ENCODE measurements at places on chromosomes 12 and 14.
A peak's percentile ranks its signal among the peaks of the same experiment; 100 is the strongest.

- no peak for DNase-seq
Measured at GRCh38 chr14:55609681-55610080, 29.7 kb downstream of the KTN1 start.

- DNase-seq = no peak
Measured at GRCh38 chr14:68373124-68373646, 419.7 kb downstream of the ZFP36L1 start.

DNA sequence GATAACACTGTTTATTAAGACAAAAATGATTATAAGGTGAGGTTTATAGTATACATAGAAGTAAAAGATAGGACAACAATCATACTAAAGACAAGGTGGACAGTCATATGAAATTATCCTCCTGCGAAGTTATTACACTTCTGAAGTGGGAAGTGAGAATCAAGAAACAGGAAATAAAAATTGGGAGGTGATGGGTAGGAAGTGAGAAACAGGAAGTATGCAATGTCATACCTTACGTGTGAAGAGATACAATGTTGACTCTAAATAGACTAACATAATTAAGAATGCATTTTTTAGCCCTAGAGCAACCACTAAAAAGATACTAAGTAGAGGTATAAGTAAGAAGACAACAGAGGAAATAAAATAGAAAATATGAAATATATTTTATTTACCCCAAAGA, 43.7 kb downstream of the GRIN2B start:
- DNase-seq = no peak

GRCh38 chr12:52032446-52032803, 18.8 kb upstream of the NR4A1 start:
- DNase-seq = peak; percentile 60

DNA sequence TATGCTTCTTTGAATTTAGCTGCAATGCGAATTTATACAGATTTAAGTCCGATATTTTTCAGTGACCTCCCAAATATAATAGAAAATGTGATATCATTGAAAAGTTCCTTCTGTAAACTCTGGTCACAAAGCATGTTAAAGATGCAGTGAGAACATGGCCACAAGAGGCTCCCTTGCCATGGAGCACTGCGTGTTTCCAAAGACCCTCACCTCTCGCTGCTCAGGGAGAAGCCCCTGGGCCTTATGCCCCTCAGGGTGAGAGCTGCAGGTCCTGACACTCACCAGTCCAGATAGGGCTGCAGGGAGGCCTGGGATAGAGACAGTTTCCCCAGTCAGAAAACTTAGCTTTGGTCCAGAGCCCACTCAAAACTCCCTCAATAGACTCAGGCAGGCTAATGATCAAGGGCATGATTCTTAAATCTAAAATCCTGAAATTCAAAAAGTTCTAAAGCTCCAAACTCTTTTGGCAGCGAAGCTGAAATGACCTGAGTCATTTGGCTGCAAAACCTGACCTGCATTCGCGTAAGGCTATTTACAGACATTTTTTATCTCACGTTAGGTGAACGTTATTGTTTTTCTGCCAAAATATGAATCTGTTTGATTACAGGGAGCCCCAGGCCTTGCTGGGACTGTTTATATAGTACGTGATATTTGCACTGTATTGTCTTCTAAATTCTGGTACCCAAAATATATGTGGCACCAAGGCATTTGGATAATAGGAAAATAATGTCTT, 67.8 kb downstream of the CAPZA3 start:
- no peak for DNase-seq

GRCh38 chr12:111469401-111469800, 63.7 kb downstream of the SH2B3 start:
- no peak for DNase-seq

GRCh38 chr12:28340261-28341045, 150.2 kb downstream of the CCDC91 start:
- no peak for DNase-seq

DNA sequence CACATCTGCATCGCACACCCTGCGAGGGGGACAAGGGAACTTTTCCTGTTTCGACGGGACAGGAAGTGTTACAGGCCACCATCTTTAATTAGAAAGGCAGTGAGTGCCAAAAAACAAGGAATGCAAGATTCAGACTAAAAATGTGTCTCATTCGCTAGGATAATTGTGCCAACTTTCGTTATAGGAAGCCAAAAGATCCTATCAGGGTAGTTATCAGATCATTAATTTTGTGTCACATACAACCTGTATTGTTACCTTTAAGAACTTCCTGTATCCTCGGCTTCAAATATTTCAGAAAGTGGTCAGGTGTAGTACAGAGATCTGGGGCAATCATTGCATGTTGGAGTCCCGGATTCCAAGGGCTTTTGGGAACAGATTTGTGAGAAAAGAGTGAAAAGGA, 19.2 kb upstream of the MGP start:
- DNase-seq = no peak

DNA sequence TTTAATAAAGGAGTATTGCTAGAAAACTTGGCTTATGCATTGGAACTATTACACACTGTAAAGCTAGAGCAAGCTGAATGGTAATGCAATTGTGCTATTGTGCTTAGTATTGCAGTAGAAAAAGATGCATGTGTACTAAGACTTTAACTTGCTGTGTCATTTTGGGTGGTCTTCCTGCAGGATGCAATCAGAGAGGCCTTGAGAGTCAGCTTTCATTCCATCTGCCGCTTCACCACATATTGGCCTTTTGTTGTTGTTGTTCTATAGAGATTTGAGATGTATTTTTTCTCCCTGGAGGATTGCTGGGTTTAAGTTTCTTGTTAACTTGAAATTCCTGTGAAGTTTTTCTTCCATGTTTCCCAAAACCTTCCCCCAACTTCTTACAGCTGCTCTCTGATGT, 449.7 kb downstream of the TMTC2 start:
- no peak for DNase-seq

GRCh38 chr14:93543766-93544165, 113.0 kb downstream of the UNC79 start:
- DNase-seq = no peak

DNA sequence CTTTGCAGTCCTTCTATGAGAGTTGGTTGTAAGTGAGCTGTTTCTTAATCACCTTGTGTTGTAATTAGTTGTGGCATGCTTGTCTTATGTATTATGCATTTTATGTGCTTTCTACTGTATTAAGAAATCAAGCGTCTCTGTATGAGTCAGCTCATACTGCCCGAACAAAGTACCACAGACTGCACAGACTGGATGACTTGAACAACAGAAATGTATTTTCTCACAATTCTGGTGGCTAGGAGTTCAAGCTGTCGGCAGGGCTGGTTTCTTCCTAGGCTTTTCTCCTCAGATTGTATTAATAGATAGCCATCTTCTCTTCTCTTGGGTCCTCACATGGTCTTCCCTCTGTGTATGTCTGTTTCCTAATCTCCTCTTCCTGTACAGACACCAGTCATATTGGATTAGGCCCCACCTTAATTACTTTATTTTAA, 77.7 kb downstream of the FLRT2 start:
- DNase-seq = no peak

- no peak for DNase-seq
Measured at GRCh38 chr12:127726671-127727315, 540.2 kb upstream of the TMEM132C start.

GRCh38 chr12:50786498-50787231, 22.8 kb downstream of the ATF1 start:
- no peak for DNase-seq

GRCh38 chr12:27521066-27521465, 2.9 kb upstream of the PPFIBP1 start:
- no peak for DNase-seq

DNA sequence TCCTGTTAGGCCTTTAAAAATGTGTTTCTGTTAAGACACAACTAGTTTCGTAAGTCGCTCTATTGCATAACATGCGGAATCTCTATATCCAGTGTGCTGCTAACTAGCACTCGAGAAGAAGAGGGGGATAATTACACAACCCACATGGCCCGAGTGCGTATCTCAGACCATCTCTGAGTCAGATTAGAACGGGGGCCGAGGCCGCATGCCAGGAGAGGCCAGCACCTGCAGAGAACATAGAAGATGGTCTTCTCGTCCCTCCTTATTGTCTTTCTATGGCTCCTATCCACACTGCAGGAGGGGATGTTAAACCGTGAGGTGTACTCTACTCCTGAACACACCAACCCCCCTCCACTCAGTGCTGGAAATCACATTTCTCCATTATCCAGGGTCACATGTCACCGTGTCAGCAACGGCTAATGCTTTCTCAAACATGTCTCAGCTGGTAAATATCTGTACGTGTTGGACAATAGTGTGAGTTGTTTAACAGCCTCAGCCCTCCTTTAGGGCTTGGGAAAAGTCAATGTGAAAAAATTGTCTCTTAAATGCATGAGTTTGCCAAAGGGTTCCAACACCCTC, 56.3 kb downstream of the CCDC88C start:
- DNase-seq = peak; percentile 68

DNA sequence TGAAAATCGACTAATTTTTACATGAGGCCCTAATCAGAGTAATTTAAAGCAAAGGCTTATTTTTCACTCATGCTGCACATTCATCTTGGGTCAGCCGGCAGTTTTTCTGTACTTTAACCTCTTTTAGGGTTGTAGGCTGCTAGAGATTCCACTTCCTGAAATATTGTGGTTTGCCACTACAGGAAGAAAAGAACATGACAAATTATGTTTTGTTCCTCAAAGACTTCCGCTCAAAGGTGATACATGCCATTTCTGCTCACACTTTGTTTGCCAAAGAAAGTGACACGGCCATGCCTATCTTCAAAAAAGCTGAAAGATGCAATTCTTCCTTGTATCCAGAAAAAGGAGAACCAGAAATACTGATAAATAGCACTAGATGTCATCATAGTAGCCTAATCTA, 183.4 kb upstream of the PPFIA2 start:
- DNase-seq = peak; percentile 9

DNA sequence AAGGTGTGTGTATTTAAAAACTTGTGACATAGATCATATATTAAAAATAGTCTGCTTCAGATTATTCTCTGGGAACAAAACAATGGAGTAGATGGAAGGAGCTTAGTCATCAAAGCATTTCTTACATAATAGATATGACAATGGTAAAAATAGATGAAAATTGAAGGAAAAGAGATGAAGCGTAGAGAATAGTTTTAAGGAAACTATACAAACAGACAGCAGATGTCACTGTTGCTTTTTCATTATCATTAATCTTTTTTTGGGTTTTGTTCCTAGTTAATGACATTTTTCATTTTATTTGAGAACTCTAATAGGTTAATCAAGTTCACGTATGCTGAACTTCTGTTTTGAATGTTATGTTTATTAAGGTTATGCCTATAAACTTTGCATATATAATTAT, 149.2 kb upstream of the FBXO33 start:
- no peak for DNase-seq

DNA sequence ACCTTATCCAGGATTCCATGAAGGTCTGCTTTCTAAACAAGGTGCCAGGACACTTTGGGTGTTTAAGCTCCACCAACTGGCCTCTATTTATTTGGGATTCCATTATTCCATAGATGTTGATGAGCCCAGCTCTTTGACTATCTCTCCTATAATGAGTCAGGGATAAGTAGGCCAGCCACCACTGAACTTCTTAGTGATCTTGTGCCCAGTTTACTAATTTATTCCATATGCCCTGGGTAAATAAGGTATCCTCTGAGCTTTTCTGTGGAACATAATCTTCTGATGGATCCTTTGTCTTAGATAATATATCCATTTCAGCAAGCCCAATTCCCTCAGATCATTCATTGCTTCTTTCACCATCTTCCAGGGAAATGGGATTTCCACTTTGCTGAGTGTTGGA, 535.0 kb downstream of the FOXG1 start:
- no peak for DNase-seq

DNA sequence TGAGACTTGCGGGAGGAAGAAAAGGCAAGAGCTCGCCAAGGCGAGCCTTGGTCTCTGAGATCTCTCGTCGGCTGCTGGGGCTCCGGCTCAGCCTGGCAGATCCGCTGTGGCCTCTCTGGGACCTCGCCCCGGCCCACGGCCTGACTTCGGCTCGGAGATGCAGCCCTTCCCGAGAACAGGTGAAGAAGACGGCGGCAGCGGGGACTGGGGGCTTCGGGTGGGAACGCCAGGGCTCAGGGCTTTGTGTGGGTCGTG, 6.0 kb upstream of the HOXC9 start:
- no peak for DNase-seq

GRCh38 chr12:95151821-95152220, 65.4 kb downstream of the FGD6 start:
- DNase-seq = no peak

DNA sequence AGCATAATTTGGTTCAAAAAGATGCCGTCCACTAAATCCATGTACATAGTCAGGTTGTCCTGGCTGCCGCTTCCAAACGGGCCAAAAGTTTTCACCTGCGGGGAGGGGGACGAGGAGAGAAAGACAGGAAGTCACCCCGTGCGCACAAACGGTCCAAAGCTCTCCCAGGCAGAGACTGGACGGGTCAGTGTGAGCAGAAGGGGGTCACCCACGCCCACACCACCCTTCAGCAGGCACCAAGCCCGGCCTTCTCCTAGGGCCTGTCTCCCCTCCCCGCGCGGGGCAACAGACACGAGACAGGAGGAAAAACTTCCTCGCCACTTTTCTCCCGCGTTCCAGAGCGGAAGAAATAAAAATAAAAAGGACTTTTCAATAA, 888 bp downstream of the CCDC88C start:
- peak; percentile 52 for DNase-seq

DNA sequence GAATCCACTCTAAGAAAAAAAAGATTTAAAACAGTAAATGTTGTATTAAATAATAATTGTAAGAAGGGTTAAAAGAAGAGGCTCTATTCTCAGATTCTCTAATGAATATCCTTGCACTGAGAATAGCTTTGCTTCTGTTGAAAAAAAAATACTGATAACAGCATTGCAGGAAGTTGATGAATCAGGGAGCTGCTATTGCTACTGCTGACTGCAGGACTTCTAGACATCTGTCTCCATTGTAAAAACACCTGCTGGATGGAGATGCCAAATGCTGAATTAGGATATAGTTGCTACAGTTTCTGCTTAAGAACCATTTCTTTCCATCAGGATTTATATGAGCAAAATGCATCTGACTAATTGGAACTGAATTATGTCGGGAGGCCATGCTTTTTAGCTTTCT, 50.3 kb upstream of the ANP32D start:
- DNase-seq = no peak

DNA sequence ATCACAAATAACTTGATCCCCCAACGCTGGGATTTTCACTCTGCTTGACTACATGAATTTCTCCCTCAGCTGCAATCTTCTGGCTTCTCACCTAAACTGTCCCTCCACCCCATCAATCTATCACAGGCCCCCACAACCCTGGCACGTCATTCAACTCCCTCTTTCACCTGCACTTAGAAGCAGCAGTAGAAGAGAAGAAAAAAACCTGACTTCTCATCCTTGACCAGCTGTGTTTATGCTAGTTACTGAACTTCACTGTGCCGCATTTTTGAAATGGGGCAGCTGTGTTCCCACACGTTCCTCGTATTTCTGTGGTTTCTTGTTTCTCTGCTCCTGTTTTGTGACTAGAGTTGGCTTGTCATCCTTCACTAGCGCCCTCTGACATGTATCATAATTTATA, 35.0 kb downstream of the ITPR2 start:
- no peak for DNase-seq

All from large intestine (tissue), 12 donors.